ENCODE measurements at places on chromosomes 1 and 21.
A peak's percentile ranks its signal among the peaks of the same experiment; 100 is the strongest.

GRCh38 chr1:86997538-86997937 lies 83.1 kb downstream of the HS2ST1 start:
- H3K4me1 ChIP-seq: peaks cover 7% of the 10 kb centered on the region
- no peak overlapping the region for H3K4me3 ChIP-seq
- no peak overlapping the region for H3K27ac ChIP-seq
- peaks cover 5% of the 10 kb centered on the region for H3K36me3 ChIP-seq

GRCh38 chr1:211309617-211310016 lies 17.0 kb upstream of the TRAF5 start:
- ATAC-seq: no peak
- no peaks in the 10 kb centered on the region for H3K27me3 ChIP-seq
- H3K36me3 ChIP-seq: peaks cover 18% of the 10 kb centered on the region
- H3K27ac ChIP-seq: no peak overlapping the region
- H3K4me1 ChIP-seq: no peaks in the 10 kb centered on the region

- H3K27ac ChIP-seq: peak overlapping the region; percentile 21
- ATAC-seq: no peak
- peaks cover 83% of the 10 kb centered on the region for H3K36me3 ChIP-seq
- H3K4me1 ChIP-seq: peaks cover 26% of the 10 kb centered on the region
- H3K27me3 ChIP-seq: no peaks in the 10 kb centered on the region
These were observed 23.9 kb downstream of the MEF2D start for GRCh38 chr1:156476501-156477298.

- H3K27ac ChIP-seq: no peak overlapping the region
- no peaks in the 10 kb centered on the region for H3K27me3 ChIP-seq
- H3K36me3 ChIP-seq: peaks cover 76% of the 10 kb centered on the region
- ATAC-seq: no peak
These were observed 19.6 kb downstream of the ABCB10 start for GRCh38 chr1:229538945-229539344.

DNA sequence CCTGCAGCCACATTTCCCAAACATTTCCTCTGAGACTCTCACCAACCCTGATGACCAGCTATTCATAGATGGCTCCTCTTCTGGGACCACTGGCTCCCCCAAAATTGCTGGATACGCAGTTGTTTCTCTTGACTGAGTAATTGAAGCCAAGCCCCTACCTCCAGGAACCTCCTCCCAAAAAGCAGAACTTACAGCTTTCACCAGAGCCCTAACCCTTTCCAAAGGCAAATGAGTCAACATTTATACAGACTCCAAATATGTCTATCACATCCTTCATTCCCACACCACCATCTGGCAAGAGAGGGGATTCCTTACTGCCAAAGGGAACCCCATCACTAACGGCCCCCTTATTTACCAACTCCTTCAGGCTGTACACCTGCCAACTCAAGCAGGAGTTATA lies 20.3 kb upstream of the CA6 start:
- no peak overlapping the region for H3K27ac ChIP-seq
- no peak for ATAC-seq
- H3K36me3 ChIP-seq: no peaks in the 10 kb centered on the region
- no peaks in the 10 kb centered on the region for H3K4me1 ChIP-seq

GRCh38 chr21:45517249-45518065 lies 24.8 kb downstream of the SLC19A1 start:
- ATAC-seq: no peak
- peaks cover 86% of the 10 kb centered on the region for H3K36me3 ChIP-seq
- H3K4me1 ChIP-seq: peaks cover 4% of the 10 kb centered on the region
- H3K4me3 ChIP-seq: no peak overlapping the region
- no peaks in the 10 kb centered on the region for H3K27me3 ChIP-seq

DNA sequence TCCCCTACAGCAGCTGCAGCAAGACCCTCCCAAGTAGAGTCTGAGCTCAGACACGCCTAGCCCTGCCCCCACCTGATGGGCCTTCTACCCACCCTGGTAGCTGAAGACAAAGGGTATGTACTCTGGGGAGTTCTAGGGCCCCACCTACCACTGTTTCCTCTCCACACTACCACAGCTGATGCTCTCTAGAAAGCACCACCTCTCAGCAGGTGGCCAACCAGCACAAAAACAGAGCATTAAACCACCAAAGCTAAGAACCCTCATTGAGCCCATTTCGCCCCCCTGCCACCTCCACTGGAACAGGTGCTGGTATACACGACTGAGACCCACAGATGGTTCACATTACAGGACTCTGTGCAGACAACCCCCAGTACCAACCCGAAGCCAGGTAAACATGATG lies 258.9 kb downstream of the SETD4 start:
- H3K27ac ChIP-seq: no peak overlapping the region
- H3K36me3 ChIP-seq: peaks cover 6% of the 10 kb centered on the region
- H3K4me3 ChIP-seq: no peak overlapping the region
- H3K4me1 ChIP-seq: peaks cover 9% of the 10 kb centered on the region
- ATAC-seq: no peak
- peaks cover 65% of the 10 kb centered on the region for H3K27me3 ChIP-seq
